ENCODE measurements at places on chromosomes 12 and 14.

- no peak for DNase-seq
These were observed 1.4 kb downstream of the DUSP6 start for GRCh38 chr12:89350630-89351488.

DNA sequence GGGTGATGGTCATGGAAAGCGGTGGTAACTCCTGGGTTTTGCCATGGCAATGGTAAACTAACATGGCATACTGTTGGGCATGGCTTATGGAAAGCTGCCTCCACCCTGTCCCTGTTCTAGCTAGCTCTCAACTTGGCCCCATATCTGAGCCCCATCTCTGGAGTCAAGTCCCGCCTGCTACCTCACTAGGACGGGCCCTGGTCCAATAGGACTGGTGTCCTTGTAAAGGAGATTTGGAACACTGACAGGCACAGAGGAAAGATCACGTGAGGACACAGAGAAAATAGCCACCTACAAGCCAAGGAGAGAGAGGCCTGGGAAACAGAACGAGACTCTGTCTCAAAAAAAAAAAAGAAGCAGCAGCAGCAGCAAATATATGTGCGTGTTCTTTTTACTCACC is 59.8 kb downstream of the RNFT2 start:
- DNase-seq = no peak

DNA sequence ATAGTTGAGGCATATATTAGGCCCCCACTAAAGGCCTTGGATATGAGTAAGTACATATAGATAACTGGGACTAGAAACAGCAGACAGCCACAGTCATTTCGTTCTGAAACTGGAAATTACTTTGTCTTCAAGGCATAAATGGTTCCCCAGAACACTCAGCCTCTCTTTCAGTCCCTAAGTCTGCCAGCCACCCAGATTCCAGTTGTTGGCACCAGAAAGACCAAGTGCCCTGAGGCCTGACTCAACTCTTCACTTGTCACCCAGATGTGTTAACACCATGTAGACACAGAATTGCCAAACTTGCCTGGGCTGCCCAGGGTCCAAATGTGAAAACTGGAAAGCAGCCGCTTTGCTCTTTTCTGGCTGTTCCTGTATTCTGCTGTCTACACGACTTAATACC is 3.0 kb upstream of the LGALS3 start:
- DNase-seq = no peak

- no peak for DNase-seq
These were observed 114.0 kb downstream of the PRMT8 start for GRCh38 chr12:3604748-3605586.

DNA sequence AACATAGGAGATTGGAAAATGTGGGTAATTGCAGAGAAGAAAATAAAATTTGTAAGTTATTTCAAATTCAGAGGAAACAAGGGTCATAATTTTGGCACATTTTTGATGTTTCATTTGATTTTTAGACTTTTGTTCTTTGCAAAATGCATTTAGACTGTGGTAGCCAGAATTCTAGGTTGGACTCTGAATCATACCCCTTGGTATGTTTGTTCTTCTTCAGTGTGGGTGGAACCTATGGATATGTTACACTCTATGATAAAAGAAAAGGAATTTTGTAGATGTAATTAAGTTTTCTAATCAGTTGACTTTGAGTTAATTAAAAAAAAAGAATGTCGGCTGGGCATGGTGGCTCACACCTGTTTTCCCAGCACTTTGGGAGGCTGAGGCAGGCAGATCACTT is 827.0 kb downstream of the AACS start:
- no peak for DNase-seq

GRCh38 chr12:21657326-21658077 is at the start of gene LDHB:
Gene LDHB (minus strand): TSS chr12:21657842. CDS start chr12:21654671, 3,171 bp downstream.
- peak; percentile 92 for DNase-seq

- DNase-seq = no peak
These were observed 64.4 kb downstream of the RGS6 start for GRCh38 chr14:71996610-71997009.

DNA sequence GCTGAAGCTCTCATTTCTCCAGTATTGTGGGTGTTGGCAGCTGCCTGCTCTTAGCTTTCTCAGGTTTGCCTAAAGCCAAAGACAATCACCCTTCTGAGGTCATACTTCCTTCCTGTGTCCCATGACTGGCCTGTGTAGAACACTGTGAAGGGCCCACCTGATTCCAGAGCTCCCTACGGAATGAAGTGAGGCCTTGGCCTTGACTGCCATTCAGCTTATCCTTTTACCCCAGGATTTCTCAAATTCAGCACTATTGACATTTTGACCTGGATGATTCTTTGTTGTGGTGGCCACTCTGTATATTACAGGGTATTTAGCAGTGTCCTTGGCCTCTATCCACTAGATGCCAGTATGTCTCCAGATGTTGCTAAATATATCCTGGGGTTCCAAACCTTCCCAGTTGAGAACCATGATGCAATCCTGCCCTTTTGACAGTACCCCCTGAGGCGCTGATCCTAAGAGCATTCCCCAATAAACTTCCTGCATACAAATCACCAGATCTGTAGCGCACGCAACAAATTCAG is 112.3 kb upstream of the KRR1 start:
- no peak for DNase-seq

- DNase-seq = no peak
These were observed 4.8 kb upstream of the LMNTD1 start for GRCh38 chr12:25557830-25558436.

GRCh38 chr14:55891692-55892091 is 226.5 kb upstream of the PELI2 start:
- DNase-seq = no peak

- no peak for DNase-seq
These were observed 21.7 kb downstream of the DCAF5 start for GRCh38 chr14:69131176-69131575.

GRCh38 chr14:99840265-99840664 is 47.1 kb downstream of the EML1 start:
- DNase-seq = no peak
